HAP-1 (cell line): ENCODE measurements at places on chromosomes 3 and 15.

DNA sequence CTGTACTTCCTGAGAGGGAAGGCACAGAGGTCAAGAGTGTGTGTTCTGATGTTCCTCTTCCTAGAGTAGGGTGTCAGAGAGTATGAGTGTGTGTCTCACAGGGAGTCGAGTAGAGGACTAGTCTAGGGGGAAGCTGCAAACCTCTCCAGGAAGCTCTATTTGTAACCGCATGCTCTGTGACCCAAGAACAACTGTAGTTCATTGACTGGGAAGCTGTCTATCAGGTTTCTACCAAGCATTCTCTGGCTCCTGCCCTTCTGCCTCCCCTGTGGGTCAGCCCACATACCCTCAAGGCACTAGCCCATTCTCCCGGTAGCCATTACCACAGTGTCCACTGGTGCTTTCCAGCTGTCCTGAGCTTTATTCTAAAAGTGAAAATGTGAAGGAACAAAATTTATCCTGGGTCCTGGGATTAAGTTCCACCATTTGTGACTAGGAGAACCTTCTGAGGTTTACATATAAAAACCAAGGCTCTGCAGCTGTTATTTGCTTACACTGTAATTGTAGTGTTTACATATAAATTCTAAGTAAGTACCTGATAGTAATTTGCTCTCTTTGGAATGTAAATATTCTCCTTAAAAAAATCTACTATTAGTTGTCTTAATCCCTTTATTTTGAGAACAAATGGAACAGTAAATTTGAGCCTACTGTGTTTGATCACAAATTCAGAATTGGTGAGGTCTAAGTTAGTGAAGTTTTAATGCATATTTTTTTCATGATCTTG lies 40.7 kb downstream of the MYRIP start:
- peak; percentile 72 for DNase-seq

- no peak for DNase-seq
These were observed 121.9 kb upstream of the SPATA12 start for GRCh38 chr3:56938530-56938929.

GRCh38 chr3:15636028-15636709 lies 34.6 kb downstream of the BTD start:
- no peak for DNase-seq

- DNase-seq, result no peak
These were observed 71.2 kb downstream of the OTOL1 start for GRCh38 chr3:161567577-161568361.

GRCh38 chr3:105157067-105157765 lies 209.5 kb upstream of the ALCAM start:
- peak; percentile 64 for DNase-seq

GRCh38 chr3:128492671-128493569 lies at the start of gene GATA2:
GATA2 (minus strand) TSS chr3:128493201; CDS start chr3:128487031, 6,170 bp downstream.
- DNase-seq, result no peak

GRCh38 chr15:99167201-99167600 lies 62.3 kb downstream of the SYNM start:
- DNase-seq, result no peak

DNA sequence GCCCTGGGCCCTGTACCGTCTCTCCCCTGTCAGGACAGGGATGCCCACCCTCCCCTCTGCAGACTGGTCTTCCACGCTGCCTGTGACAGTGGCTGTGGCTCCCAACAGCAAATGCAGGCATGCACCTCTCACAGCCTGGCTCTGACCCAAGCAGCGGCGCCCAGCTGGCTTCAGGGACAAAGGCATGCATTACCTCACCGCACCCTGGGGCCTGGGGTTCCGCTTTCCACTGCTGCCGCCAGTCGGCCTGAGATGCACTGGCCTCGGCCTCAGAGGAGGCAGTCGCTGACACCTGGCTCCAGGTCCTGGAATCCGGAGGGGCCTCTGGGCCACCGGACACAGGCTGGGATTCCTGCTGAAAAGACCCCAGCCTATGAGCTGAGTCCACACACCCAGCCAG lies 70.3 kb downstream of the SCN5A start:
- no peak for DNase-seq

DNA sequence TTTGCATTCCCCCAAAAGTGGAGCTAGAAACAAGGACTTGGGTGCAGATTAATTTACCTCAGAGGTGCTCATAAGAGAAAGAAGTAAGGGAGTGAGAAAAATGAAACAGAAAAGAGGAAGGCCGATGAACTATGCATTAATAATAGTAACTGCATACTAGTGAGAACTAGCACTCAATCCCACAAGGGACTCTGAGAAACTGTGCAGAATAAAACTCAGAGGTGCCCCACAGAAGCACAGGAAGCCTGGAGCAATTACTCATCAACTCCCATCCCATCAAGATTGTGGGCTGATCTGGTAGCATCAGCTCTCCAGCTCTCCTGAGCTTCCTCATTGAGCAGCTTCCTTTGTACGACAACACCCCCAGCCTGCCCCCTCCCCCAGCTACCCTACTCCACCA lies 50.8 kb downstream of the CLDN18 start:
- no peak for DNase-seq

GRCh38 chr3:24290596-24290995 lies 204.1 kb downstream of the THRB start:
- DNase-seq, result no peak

DNA sequence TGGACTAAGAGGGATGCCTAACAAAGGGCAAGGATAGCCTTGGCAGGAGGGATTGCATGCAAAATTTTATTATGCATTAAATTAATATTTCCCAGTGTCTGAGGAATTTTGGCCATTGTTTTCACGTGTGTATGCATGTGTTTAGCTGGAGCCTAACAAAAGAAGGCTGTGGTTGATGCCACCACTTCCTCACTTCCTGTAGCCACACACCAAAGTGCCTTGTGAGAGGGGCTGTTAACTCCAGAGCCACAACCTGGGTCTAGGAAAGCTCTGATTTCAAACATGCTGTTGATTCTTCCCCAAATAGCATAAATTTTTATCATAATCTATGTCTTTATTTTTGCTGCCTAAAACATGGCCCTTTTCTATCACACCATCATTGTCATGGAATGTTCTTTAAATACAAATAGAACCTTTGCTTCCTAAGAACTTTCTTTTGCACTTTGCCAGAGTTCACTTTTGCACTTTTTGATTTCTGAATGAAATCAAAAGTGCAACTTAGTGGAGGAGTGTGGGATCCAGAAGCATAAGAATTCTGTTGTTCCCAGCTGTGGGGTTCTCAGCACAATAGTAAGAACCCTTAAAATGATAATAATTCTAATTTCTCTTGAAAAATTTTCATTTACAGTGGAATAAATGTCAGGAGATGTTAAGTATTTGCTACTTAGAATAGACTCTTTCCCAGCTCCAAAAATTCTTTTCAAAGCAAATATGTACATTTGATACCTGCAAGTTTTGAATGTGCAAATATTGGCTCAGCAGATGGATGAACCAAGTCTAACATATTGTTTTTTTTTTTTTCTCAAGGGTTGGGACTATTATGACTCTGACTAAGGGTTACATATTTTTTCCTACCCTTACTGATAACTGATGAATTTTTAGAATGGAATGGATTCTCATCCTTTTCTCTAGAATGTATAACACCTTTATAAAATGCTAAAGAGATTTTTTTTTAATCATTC lies 35.6 kb upstream of the SPTSSB start:
- no peak for DNase-seq

DNA sequence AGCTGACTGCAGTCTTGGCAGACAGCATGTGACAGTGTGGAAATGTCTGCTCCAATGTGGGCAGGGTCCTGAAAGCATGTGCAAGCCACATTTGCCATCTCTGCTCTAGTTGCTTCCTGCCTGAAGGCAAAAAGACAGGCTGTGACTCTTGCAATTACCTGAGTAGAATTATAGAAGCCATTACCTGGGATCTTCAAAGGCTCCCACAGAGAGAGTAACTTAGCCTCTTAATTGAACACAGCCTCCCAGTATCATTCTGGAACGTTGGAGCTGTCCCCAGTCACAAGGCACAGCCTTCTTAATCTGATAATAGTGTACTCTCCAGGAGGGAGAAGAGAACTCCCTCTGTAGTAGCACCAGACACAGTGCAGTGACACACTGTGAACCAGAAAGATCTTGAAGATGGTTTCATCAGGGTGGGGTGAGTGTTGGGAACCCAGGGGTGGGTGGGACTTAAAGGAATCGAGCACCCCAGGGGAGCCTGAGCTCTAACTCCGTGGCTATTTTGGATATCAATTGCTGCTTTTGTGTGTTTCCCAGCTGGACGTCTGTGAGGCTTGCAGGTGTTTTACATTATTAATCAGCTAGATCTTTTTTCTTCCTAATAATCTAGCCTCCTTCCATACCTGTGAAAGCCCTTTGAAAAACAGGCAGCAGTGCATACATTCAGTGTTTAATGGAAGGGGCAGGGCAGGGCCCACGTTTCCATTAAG lies 40.6 kb upstream of the GLCE start:
- DNase-seq, result no peak

DNA sequence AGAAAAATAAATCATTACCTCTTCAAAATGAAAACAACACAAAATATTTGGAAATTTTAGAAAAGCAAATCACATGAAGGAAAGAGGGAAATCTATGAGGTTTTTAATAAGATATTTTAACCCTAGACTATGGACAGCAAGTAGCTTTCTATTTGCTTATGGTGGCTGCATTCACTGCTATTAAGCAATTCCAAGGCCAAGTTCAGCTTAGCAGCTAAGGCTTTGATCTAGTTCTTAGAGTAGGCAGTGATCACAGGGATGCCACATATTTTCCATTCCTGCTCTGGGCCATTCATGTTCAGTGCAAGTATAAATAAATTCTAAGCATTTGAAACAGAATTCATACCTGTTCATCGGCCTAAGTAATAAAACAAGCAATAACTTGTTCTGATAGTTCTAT lies 235.3 kb downstream of the CDIN1 start:
- DNase-seq, result no peak
